ENCODE measurements at places on chromosomes 6 and 20.

- DNase-seq = no peak
Measured at GRCh38 chr6:131789219-131789618, 18.6 kb upstream of the ENPP1 start.

DNA sequence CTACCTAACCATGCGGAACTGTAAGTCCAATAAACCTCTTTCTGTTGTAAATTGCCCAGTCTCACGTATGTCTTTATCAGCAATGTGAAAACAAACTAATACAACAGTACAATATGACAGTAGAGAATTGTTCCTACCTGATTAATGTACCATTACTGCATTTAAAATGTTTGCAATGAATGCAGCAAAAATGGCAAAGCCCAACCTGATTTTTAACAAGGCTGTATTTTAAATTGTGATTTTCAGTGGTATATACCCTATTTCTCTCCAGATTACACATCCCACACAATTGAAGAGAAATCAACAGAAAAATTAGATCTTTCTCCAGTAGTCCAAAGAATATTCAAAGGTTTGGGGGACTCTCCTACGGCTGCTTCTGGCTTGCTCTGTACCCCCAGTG lies 3.3 kb upstream of the PCSK2 start:
- DNase-seq = no peak

GRCh38 chr6:50821441-50822077 lies 2.9 kb downstream of the TFAP2B start:
- DNase-seq = no peak

DNA sequence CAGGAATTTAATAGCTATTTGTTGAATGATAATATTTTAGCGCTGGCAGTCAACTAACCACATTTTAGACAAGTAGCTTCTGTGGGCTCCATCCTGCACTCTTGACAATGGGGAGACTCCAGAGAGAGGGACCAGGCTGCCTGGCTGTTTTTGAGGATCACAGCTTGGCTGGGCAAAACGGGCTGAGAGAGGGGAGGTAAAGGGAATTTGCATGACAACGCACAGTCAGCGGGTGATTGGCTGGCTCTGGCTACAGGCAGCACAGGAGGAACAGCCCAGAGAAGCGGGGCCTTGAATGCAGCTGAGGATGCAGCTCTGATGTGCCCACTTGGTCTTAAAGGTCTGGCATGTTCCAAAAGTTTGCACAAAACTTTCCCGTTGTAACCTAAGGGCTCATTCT lies 41.2 kb downstream of the LRFN2 start:
- DNase-seq = no peak

DNA sequence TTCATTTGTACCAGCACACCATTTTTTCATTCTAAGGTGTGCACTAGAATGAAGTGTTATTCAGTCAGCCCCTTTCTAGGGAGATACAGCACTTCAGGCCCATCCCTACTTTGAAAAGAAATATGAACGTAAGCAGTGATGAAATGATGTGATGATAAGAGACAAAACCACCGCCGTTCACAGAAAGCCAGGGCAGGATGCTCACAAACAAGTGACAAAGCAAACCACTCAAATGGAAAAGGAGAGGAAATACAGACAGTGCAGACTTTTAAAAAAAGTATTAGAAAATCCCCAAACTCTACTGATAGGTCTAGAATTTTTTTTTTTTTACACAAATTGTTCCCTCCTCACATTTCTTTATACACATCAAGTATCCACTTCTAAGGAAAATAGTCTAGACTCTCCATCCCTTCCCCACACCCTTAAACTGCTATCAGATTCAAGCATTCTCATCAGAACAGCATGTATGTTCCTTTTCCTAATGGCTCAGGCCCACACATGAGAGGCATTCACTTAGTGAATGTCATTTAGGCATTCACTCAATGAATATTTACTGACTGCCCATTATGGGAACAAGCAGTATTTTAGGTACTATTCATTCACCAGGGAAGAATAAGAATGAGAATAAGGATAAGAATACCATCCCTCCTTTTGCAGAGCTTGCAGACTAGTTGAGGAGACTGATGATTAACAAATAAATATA lies 243.5 kb downstream of the GMPR start:
- peak; percentile 59 for DNase-seq

Measured in activated CD4-positive, alpha-beta T cell treated with anti-CD3 and anti-CD28 coated beads, Interleukin-2, amount 50 U/mL, for 24 hours (primary cell).